GM12878 (cell line): ENCODE measurements at places on chromosomes 1 and 21.

GRCh38 chr1:3105167-3105863 lies 36.3 kb downstream of the PRDM16 start:
- DNase-seq, result no peak

DNA sequence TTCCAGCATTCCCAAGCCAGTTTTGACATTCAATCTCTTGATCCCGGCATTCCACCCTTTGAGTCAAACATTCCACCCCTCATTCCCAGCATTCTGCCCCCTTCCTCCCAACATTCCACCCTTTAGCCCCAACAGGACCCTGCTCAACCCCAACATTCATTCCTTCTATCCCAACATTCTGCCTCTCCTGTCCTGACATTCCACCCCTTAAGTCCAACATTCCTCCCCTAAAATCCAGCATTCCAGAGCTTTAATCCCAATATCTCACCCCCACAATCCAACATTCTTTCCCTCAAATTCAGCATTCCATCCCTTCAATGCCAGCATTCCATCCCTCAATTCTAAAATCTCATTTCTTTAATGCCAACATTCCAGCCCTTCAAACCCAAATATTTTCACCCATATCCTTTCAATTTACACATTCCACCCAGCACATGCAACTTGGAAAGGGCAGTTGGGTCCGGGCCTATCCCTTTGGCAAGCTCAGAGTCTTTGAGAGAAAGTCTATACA lies 22.9 kb downstream of the DDX20 start:
- DNase-seq, result no peak

- no peak for DNase-seq
Observed at GRCh38 chr1:66944330-66945274, 19.8 kb downstream of the MIER1 start.

GRCh38 chr1:226378071-226378470 lies 29.8 kb downstream of the PARP1 start:
- no peak for DNase-seq

- DNase-seq, result no peak
Observed at GRCh38 chr1:2130871-2131289, 63.7 kb downstream of the FAAP20 start.

GRCh38 chr1:90800012-90800717 lies 83.1 kb upstream of the BARHL2 start:
- no peak for DNase-seq

DNA sequence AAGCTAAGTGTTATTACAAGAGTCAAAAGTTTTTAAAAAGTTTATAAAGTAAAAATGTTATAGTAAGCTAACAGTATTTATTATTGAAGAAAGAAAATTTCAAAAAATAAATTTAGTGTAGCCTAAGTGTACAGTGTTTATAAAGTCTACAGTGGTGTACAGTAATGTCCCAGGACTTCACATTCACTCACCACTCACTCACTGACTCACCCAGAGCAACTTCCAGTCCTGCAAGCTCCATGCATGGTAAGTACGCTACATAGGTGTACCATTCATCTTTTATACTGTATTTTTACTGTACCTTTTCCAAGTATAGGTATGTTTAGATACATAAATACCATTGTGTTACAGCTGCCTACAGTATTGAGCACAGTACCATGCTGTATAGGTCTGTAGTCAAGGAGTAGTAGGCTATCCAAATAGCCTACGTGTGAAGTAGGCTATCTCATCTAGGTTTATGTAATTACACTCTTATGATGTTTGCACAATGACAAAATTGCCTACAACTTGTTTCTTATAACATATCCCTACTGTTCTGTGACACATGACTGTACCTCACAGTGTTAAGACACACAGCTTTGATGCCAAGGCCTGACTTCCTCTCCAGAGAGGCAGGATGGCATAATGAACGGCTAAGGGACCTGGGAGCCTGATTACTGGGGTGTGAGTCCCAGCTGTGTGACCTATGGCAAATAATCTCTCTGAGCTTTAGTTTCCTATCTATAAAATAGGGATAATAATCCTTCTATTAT lies 12.7 kb downstream of the DHCR24 start:
- no peak for DNase-seq

DNA sequence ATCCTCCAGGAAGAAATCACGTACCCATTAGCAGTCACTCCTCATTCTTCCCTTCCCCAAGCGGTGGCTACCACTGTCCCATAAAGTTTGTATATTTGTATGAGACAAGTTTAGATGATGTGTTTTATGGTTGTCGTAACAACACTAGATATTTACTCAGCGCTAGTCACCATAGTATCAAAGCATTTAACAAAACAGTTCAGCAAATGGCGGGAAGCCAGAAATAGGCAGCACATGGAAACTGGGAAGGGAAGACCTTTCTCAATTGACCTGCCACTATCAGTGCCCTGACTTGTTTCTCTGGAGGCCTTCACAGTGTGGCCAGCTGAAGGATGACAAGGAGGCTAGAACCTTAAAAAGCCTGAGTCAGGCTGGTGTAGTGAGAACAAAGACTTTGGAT lies 31.1 kb downstream of the CNST start:
- no peak for DNase-seq

DNA sequence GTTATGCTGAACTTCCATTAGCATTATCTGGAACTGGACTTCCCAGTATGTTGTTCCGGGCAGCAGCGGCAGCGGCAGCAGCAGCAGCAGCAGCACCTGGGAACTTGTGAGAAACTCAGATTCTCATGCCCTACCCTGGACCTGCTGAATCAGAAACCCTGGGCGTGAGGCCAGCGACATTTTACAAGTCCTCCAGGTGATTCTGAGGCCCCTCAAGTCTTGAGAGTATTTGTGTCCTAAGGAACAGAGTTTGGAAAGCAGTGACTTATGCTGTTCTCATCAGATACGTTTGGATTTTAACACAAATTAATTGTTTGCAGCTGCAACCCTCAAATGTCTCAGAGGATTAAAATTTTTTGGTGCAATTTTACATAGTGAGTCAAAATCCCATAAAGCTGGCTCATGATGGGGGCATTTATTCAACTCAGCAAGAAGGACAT lies 157.2 kb upstream of the KAZN start:
- DNase-seq, result no peak

DNA sequence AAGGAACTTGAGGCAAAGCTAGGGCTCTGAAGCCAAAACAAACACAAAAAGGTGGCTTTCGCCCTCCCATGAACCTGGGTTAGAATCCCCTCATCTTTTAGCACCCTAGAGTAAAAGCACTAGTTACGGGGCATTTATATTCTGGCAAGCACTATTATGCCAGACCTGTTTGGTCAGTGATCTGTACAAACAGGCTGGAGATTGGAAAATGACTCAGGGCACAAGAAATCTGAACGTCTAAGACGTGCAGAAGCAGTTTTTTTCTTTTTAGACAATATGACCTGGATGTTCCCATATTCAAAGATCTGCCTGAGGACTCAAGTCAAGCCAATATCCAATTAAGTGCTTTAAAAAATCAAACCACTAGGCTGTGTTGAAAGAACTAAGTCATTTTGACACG lies 3.0 kb downstream of the ZNF436 start:
- no peak for DNase-seq

- DNase-seq, result no peak
Observed at GRCh38 chr1:30995990-30996612, 69.4 kb downstream of the PUM1 start.
